ENCODE measurements at places on chromosomes 7 and 10.

GRCh38 chr7:92402920-92403759 lies 44.1 kb upstream of the GATAD1 start:
- DNase-seq: no peak

DNA sequence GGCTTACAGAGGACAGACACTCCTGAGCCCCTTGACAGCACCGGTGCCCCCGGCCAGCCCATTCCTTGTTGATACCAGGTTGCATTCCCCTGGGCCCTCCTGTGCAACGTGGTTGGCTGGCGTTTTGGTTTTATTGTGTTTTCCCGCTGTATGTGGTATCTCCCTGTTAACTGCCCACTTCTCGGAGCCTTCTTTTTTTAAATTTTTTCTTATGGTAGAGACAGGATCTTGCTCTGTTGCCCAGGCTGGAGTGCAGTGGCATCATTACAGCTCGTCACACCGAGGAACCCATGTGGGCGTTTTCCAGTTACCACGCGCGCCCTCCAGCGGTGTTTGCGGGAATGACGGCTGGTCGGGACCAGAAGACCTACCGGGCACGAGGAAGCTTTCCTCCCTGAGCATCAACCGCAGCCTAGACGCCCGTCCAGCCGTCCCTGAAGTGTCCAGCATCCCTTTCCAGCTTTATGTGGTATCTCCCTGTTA lies 16.9 kb upstream of the ZFAND2A start:
- peak; percentile 62 for DNase-seq

DNA sequence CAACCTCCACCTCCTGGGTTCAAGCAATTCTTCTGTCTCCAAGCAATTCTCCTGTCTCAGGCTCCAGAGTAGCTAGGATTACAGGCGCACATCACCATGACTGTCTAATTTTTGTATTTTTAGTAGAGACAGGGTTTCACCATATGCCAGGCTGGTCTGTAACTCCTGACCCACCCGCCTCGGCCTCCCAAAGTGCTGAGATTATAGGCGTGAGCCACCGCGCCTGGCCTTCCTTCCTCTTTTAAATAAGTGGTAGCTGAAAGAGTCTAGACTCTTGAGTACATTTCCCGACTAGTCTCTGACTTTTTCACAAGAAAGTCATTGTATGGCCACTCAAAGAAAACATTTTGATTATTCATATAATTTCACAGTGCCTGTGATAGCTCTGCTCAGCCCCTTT lies 636.2 kb upstream of the ANKRD30A start:
- DNase-seq: no peak

- peak; percentile 18 for DNase-seq
Observed at GRCh38 chr10:46555713-46556514, 544 bp downstream of the GPRIN2 start.

GRCh38 chr10:88152728-88153133 lies 289.3 kb downstream of the PTEN start:
- peak; percentile 17 for DNase-seq

DNA sequence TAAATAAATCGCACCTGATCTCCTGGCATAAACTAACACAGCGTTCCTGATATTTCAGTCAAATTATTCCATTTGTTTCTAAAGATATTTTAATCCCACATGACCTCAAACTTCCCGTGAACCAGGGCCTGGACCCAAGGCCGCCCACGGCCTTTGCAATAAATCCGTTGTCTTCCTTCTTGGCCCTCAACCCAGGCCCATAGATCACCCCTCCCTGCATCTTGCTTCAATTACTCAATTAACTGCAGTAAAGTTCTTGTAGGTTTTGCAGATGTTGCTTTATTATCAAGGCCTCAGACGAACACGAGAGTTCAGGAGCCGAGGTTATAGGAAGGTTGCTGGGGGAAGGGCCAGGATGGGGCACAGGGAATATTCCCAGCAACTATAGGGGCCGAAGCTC lies 249.4 kb downstream of the RAB11FIP2 start:
- no peak for DNase-seq

- no peak for DNase-seq
Observed at GRCh38 chr7:26650103-26650502, 214.3 kb downstream of the SKAP2 start.

DNA sequence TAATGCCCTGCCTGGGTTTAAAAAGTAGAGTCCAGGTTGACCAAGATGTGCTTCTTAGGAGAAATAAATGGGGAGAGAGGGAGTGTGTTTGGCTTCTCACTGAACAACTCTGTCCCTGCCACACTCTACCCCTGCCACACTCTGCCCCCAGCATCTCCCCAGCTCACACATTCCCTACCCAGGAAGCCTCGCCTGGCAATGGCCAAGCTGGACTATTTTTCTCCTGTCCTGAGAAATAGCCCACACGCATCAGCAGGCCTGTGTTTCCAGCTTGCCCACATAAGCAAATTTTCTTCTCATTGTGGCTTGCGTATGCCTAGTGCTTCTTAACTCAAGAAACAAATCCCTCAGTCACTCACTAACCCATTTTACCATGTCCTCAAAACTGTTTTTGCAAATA lies 1.8 kb downstream of the LRRC18 start:
- DNase-seq: no peak

GRCh38 chr7:93817526-93817925 lies 73.0 kb downstream of the TFPI2 start:
- DNase-seq: no peak

- no peak for DNase-seq
Observed at GRCh38 chr10:103635580-103635979, 142.1 kb downstream of the NEURL1 start.

GRCh38 chr7:16604054-16604453 lies 41.5 kb downstream of the ANKMY2 start:
- no peak for DNase-seq

- peak; percentile 27 for DNase-seq
Observed at GRCh38 chr7:153193144-153193595, 433.6 kb downstream of the ACTR3B start.

DNA sequence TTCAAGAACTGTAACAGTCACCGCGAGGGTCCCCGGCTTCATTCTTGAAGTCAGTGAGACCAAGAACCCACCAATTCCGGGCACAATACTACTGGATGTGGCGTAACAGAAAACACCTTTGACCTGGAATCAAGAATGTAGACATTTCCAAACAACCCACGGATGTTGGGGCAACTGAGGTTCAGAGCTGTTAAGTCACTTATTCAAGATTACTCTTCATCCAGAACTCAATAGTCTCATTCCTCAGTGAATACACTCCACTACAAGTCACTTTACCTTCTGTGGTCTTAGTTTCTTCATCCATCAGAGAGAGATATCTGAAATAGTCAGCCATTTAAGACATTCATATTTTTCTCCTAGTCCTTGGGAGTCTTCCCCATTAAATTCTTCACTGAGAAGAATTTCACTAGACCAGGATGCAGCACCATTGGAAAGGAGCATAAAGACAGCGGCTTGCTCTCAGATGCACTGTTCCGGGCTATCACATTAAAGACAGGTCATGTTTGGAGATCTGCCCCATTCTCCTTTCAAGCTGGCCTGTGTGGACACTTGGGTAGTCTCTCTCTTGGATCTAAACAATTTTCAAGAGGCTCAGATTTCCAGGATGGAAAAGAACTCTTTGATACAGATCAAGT lies 32.3 kb upstream of the ARID5B start:
- DNase-seq: no peak

DNA sequence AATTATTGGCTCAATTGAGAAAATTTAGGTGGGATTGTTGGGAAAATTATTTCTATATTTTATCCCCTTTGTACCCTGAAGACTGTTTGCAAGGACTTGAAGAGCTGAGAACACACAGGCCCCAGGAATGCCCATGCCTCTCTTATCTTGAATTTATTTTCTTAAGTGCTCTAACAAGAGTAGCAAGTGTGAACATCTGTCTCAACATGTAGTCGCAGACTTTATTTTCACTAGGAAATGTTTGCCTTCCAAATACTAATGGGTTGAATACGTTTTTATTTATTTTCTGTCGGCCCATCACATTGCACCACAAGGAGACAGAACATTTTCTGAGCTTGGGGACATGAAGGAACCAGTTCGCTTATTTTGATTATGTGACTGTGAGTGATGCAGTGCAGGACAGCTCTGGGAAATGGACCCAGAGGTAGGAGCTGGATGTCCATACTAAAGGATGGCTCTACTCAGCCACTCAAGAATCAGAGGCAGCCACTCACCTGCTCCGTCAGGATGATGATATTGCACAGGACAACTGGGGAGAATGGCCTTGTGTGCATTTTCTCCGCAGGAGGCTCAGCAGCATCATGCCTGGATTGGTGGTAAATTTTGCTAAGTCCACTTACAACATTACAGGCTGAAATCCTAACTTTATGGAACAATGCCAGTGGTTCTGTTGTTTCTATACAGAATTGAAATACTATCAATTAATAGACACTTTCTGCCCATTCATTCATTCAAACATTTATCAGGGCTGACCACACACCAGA lies 332.7 kb downstream of the FGFR2 start:
- no peak for DNase-seq

GRCh38 chr7:120583899-120584586 lies 273.9 kb downstream of the TSPAN12 start:
- no peak for DNase-seq

DNA sequence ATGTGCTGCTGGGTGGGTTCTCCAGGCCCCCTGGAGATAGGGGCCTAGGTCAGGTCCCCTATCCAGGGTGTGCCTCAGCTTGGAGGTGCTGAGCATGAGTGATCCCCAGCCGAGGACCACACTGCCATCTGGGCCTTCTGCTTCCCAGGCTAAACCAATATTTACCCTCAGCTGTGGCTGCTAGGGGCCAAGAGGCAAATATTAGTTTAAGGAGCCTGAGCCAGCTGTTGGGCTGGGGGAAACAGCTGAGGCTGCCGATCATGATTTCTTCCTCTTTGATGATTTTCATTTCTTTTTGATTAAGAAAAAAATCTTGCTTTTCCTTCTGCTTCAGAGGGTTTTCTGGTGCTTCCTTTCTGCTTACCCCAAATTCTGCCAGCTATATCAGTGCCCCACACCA lies 83.4 kb downstream of the NEURL1 start:
- no peak for DNase-seq

- DNase-seq: no peak
Observed at GRCh38 chr10:6225263-6225814, 22.6 kb downstream of the PFKFB3 start.

Data from GM12891 (cell line).